ENCODE measurements at places on chromosomes 4 and X.

- DNase-seq = no peak
These were observed 372.7 kb upstream of the BOD1L1 start for GRCh38 chr4:14000091-14000814.

GRCh38 chr4:3656416-3657356 lies 109.5 kb upstream of the ADRA2C start:
- DNase-seq = no peak

- DNase-seq = no peak
These were observed 5.4 kb upstream of the ZNF185 start for GRCh38 chrX:152892499-152892898.

DNA sequence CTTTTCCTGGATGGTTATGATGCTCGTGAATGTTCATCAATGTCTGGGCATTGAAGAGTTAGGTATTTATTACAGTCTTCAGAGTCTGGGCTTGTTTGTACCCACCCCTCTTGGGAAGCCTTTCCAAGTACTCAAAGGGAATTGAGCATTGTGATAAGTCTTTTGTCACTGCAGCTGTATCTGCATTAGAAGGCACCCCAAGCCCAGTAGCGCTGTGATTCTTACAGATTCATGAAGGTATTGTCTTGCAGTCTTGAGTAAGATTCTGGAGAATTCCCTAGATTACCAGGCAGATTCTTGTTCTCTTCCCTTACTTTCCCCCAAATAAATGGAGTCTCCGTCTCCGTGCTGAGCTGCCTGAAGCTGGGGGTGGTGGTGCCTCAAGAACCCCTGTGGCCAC lies 173.4 kb upstream of the HUWE1 start:
- no peak for DNase-seq

GRCh38 chr4:39525822-39526690 lies 1.2 kb downstream of the UGDH start:
- DNase-seq = no peak

DNA sequence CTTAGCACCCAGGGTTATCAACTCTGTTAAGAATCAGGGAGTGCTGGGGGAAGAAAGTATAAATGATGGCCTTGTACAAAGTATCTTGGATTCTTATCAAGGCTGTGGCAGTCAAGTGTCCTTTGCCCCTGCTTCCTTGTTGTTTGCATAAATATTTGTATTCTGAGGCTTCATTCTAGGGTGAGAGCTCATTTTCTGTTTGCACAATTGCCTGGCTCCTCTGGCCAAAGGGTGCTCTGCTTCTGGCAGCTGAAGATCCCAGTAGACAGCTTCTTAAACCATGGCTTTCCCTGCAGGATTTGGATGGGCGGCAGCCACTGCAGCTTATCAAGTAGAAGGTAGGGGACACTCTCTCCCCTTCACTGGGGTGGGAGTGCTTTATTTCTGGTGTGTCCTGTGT lies at the start of gene GBA3:
Gene GBA3, plus strand, starts transcription at position 202 of the 400 bp plus-strand sequence.
- DNase-seq = no peak

GRCh38 chr4:3223956-3224748 lies 24.8 kb upstream of the MSANTD1 start:
- no peak for DNase-seq

DNA sequence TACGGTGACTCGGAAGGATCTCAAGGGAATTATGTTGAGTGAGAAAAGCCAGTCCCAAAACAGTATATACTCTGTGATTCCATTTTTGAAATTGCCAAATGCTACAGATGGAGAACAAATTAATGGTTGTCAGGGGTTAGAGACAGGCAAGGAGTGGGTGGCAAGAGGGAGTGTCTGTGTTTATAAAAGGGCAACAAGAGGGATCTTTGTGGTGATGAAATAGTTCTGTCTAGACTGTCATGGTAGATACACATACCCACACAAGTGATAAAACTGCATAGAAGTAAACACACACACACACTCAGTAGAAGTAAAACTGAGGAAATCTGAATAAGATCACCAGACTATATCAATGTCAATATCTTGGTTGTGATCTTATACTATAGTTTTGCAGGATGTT lies 92.7 kb downstream of the CD99L2 start:
- no peak for DNase-seq

DNA sequence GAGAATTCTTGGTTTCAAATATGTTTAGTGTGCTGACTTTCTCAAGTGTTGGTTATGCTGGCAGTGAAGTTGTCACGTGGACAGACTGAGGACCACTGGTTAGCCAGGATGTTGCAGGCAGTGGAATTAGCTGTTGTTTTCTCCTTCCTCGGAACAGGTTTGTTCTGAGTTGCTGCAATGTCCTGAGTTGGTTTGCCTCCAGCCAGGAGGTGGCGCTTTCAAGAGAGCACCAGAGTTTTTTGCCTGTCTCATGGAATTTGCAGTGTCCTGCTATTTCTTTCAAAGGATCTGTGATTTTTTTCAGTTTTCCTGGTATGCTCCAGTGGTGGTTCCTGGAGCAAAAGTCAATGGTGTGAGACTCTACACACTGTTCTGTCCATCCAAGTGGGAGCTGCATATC lies 158.1 kb upstream of the CXorf66 start:
- DNase-seq = no peak

DNA sequence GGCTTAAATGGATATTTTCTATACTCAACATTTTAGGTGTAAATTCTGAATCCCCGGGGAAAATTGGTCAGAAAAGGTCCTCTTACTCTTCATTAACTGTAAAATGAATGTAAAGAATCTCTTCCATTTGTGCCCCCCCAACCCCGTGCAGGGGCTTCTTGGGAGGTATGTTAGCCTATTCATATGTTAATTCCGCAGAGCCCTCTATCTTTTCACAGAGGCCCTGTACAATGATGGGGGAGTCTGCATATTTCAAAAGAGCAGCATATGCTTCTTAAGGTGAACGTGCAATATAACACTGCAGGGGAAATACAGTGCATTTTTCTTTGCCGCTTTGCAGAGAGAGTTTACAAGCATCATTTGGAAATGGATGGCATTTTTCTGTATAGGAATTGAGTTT lies 88.5 kb upstream of the CXorf66 start:
- no peak for DNase-seq
